B cell (primary cell): ENCODE measurements at places on chromosomes 6 and 20. TPM values are rescaled to one million over a fixed set of nuclear protein-coding genes. Genes with fewer than 3 reads are reported as not detected.

NOL4L gene
- 7.3 and 7.9 TPM in 2 replicates for polyA plus RNA-seq

GINS1 gene
- 0.61 and 0.88 TPM in 2 replicates for polyA plus RNA-seq

RHAG gene
- polyA plus RNA-seq, result not detected in 2 replicates

PARD6B gene
- polyA plus RNA-seq, result 0.84 and 0.91 TPM in 2 replicates

BMP2 gene
- not detected in 2 replicates for polyA plus RNA-seq

CCN6 gene
- polyA plus RNA-seq, result not detected in 2 replicates

GRM4 gene
- 0.04 and 0.13 TPM in 2 replicates for polyA plus RNA-seq

- no peak for DNase-seq
These were observed 54.6 kb upstream of the ECHDC1 start for GRCh38 chr6:127397729-127398630.

- DNase-seq, result no peak
These were observed 584.2 kb downstream of the CD109 start for GRCh38 chr6:74280130-74280692.

- no peak for DNase-seq
These were observed 120.8 kb upstream of the LGSN start for GRCh38 chr6:63440594-63440993.

- no peak for DNase-seq
These were observed 29.4 kb upstream of the KIAA1586 start for GRCh38 chr6:57017069-57017468.

- no peak for DNase-seq
These were observed 56.1 kb downstream of the KIAA0408 start for GRCh38 chr6:127402890-127403617.

DNA sequence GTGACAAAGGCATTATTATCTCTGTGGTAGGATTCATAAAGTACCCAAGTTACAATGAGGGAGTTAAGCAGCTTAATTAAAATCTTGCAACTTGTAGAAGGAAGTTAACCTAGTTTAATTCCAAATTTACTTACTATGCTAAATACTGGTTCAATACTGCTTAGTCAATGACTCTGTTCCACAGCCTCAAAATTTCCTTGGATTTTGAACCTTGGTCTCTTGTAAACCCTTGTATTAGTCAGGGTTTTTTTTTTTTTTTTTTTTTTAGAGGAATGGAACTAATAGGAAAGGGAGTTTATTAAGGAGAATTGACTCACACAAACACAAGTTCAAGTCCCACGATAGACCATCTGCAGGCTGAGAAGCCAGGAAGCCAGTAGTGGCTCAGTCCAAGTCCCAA lies 163.4 kb downstream of the HS3ST5 start:
- DNase-seq, result no peak

GRCh38 chr6:66623050-66623449 lies 916.0 kb upstream of the EYS start:
- DNase-seq, result no peak

- DNase-seq, result no peak
These were observed 51.7 kb downstream of the DTD1 start for GRCh38 chr20:18639501-18639979.

DNA sequence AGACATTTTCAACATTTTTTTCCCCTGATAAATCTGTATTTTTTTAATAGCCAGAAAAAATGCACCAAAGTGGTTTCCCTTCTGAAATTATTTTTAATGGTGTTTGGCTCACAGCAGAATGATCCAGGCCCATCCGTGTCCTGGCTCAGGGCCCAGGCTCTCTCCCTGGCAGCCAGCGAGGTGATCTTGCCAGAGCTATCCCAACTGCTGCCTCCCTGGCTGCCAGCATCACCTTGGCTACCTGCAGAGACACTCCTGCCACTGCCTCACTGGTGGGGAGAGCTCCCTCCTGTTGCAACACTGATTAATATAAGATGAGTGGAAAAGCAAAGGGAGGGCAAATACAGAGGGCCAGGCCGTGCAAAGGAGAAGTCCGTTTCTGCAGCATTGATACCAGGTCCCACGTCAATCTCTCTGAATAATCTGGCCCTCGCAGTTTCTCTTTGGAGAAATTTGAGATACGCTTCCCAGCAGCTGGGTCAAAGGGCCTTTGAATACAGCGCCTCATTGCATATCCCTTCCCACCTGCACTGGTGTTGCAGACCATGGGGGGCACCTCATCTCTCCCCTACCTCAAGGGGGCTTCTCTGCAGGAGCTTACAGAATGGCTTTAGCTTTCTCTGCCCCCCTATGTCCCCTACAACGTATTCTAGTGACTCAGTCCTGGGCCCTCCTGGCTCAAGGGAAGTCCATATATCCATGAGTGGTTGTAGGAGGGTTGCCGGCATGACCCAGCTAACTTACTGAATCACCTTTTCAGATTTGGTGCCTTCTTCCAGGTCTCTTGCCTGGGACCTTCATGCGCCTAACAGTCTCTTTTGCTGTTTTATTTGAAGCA lies 12.8 kb upstream of the DSTN start:
- DNase-seq, result no peak
